LNCaP clone FGC (cell line): ENCODE measurements at places on chromosomes 6 and 20.

- DNase-seq = no peak
Observed at GRCh38 chr20:60036746-60037499, 78.7 kb downstream of the CDH26 start.

DNA sequence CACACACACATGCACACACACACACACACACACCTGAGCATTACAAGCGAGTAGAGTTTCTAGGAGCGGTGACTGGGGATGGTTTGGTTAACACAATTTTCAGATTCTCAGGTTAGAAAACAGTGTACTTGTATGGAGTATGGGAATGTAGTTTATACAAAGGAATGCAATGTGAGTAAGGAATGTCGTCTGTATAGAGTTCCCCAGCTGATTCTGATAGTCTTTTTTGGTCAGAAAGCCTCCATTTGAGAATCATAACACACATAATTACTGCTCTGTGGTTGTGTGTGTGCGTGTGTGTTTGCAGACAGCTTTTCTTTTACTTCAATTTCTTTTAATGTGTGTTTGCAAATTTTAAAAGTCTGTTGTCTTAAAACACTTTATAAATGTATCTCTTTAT, 93.2 kb downstream of the MYO6 start:
- DNase-seq = no peak

DNA sequence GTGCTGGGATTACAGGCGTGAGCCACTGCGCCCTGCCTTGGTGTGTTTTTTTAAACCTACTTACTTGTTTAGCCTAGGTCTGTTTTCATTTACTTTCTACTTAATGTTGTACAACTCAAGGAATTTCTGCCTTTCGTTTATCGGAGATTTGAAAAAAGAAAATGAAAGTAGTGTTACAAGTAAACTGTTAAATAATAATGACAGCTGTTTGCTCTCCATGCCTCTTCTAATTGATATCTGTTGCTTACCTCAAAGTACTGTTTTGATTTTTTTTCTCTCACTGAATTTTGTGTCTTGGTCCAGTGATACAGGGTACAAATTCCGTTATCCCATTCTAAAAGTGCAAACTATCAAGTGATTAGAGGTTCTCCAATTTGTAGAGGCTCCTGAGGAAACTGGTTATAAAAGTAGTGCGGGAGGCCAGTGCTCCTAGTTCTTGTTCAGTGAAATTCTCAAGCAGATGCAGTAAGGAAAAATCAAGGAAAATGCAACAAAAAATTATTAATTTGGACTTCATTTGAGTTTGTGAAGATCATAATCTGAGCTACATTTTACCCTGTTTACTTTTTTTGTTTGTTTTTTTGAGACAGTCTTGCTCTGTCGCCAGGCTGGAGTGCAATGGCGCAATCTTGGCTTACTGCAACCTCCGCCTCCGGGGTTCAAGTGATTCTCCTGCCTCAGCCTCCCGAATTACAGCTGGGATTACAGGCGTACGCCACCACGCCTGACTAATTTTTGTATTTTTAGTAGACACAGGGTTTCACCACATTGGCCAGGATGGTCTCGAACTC, 2.2 kb downstream of the UBR2 start:
- no peak for DNase-seq

DNA sequence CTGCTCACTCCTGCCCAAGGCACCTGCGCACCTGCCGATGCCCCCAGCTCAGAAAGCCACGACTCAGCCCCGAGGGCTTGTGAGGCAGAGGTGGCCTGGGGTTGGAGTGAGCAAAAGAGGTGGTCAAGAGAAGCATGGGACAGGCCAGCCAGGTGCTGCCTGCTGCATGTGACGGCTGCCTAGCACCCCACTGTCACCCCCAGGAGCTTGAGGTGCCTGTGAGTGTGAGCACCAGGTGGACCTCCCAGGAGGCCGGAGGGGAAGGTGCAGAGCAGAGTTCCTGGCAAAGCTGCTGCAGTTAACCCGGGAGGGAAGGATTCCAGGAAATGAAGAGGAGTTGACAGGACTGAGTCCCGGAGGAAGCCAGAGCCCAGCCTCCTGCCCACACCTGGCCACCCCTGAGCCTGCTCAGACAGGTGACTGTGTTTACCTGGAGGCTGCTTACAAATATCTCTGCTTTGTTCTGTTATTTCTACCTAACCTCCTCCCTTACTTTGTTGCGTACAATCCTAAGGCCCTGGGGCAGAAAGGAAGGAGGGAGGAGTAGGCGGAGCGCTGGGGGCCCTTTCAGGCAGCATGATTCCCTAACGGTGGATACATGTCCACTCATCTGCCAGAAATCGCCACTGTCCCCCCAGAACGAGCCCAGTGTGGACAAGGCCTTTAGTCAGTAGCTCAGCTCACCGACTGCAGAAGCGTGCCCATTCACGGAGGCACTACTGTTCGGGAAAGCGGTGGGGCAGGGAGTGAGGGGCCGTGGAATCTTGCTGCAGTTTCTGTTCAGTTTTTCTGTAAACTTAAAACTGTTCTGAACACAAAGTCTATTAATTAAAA, 87.5 kb upstream of the MPC1 start:
- DNase-seq = no peak

DNA sequence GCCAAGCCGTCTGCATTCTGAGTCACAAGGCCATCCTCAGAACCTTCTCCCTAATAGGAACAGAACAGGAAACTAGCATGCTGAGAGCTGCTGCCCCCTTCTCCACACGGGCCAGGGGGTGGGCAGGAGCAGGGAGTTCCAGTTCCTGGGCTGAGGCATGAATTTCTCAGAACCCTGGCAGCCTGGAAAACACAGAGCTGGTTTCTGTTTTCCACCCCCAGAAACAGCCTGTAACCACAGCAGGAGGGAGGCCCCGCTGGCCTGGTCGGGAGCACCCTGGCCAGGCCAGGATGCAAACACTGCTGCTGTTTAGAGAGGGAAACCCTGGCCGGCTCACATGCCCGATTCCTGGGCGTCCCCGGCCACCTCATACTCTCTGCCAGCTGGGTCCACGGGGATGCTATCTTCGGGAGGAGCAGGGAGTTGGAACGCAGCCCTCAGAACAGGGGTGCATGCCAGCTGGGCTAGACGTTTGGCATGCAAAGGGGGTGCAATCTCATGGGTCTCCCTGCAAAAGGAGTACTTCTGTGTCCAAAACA, 130.1 kb downstream of the NFATC2 start:
- no peak for DNase-seq

GRCh38 chr6:47571488-47571887, 93.9 kb downstream of the CD2AP start:
- no peak for DNase-seq

- no peak for DNase-seq
Observed at GRCh38 chr6:54621285-54621684, 225.3 kb upstream of the FAM83B start.

DNA sequence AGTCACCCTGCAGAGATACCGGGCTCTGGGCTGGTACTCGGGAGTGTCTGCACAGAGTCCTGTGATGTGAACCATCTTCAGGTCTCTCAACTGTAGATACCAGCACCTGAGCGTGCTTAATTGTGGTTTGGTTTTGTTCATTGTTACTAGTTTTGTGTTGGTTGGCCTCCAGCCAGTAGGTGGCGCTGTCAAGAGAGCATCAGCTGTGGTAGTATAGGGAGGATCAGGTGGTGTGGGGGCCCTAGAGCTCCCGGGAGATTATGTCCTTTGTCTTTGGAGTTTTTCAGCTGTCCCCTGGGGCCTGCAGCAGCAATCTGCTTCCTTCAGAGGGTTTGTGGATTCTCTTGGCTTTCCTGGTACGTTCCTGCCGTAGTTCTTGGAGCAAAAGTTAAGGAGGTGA, 67.9 kb downstream of the CDYL start:
- no peak for DNase-seq

DNA sequence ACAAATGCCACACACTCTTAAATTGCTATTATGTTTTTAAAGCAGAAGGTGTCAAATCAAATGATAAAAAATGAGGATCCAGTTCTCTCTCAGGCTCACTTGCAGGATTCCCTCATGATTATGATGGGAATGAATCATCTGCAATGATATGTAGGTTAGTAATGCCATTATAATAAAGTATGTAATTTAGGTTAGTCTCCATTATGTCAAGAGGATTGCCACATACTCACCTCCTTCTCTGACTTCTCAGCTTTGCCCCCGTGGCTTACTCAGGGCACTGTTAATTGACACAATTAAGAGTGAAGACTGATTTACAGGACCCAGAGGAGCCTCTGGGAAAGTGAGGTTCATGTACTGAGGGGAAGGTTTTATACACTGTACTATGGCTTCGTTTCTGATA, 591.7 kb upstream of the NRSN1 start:
- DNase-seq = no peak

DNA sequence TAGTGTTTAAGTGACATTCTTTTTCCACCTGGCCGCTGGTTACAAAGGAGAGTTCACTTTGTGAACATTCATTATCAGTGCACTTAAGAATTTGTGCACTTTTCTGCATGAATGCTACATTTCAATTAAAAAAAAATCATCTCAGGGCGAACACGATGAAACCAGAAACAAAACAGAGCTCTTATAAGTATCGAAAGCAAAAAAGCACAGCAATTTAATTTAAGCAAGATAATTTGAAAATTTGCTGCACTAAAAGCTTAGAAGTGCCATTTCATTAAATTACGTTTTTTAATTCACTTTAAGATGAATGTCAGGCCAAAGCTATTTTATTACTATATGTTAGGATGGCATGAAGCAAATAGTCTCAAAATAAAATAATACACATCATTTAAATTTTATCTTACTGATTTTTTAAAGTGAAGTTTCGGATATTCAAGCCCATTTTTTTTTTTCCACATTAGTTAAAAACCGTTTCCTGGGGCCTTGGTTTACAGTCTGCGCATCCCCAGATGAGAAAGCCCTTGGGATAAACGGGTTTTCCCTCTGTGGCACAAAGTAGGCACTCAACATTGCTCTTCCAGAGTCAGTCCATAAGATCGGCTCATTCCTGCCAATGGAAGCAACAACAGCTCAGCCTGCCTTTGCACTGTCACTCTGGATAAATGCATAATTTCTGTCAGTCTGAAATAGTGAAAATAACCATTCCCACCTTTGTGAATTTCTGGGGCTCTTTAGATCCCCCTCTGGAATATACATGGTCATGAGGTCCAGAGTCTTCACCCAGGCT, 80.1 kb downstream of the FYN start:
- no peak for DNase-seq

- no peak for DNase-seq
Observed at GRCh38 chr6:137880746-137881521, 13.9 kb downstream of the TNFAIP3 start.

DNA sequence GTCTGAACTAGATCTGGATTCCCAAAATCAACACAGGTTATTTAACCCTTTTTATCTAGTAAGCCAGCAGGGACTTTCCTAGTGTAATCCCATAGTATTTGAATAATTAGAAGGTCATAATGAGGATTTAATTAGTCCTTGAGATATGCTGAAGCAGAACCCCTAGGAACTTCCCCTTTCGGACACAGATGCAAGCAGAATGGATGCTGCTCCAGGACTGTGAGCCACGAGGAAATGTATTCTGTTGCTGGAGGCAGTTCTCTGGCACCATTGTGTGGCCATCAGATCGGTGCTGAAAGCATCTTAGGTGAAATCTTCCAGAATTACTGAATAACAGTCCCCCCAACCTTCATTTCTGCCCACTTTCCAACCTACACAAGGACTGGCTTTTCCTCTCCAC, 206.9 kb downstream of the TMEM242 start:
- DNase-seq = no peak

DNA sequence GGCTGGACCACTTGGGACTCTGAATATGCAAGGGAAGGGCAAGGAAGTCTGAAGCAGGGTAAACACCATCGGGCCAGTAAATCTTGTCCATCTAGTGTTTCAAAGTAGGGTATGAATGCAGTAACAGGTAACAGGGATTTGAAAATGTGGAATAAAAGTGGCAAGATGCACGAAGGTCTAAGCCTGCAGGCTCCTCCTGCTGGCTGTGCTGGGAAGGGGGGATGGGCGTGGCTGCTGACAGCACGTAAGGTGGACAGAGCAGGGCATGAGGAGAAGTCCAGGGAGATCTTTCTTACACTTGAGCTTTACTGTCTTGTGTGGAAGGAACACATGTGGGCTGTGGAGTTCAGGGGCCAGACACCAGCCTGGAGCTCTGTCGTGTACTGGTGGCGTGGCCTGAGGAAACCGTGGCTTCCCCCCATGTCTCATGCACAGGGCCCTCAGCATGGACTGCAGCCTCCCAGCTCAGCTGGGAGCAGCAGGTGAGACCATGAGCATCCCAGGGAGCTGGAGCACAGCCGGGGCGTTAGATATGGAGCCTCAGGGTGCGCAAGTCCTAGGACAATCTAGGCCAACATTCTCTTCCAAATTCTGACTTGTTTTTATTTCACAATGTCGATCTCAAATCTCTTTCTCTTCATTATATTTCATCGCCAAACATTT, 84.5 kb downstream of the SLC22A23 start:
- no peak for DNase-seq

DNA sequence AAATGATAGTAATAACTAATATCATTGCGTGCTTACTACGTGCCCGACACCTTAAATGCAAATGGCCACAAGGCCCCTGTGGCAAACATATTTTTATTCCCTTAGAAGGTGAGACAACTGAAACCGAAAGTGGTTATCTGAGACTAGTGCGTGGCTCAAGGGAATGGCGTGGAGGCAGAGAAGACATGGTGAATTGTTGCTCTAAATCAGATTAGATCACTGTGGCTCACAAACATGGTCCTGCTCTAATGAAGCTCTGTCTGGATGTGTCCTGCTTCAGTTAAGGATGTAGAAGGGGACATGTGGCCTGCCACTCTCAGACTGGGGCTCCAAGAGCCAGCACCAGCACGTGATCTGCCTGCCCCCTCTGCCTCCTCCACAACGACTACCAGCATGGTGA, 124.2 kb upstream of the GMDS start:
- no peak for DNase-seq

DNA sequence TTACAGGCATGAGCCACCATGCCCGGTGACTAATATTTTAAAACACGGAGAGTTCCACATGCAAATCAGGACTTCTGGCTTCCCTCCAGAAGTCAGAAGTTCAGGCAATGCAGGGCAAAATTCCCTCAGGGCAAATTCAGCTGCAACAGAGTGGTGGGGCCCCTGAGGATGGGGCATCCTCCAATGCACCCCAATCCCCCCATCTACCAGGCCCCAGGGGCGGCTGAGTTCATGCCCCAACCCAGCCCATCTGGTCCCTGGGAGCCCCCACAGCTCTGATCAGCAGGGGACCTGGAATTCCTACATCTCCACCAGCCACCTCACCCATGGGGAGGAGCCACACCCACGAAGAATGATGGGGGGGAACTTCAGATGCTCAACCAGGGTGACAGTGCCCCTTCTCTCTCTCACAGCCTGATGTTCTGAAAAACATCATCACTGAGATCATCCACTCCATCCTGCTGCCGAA, 22.6 kb downstream of the BPIFB1 start:
- DNase-seq = no peak

GRCh38 chr6:167164261-167164660, 6.5 kb upstream of the GPR31 start:
- DNase-seq = no peak

- DNase-seq = no peak
Observed at GRCh38 chr6:15363523-15364400, 117.9 kb downstream of the JARID2 start.

GRCh38 chr20:47024461-47024937, 129.9 kb downstream of the EYA2 start:
- no peak for DNase-seq
